ENCODE measurements at places on chromosomes 1 and 21.

DNA sequence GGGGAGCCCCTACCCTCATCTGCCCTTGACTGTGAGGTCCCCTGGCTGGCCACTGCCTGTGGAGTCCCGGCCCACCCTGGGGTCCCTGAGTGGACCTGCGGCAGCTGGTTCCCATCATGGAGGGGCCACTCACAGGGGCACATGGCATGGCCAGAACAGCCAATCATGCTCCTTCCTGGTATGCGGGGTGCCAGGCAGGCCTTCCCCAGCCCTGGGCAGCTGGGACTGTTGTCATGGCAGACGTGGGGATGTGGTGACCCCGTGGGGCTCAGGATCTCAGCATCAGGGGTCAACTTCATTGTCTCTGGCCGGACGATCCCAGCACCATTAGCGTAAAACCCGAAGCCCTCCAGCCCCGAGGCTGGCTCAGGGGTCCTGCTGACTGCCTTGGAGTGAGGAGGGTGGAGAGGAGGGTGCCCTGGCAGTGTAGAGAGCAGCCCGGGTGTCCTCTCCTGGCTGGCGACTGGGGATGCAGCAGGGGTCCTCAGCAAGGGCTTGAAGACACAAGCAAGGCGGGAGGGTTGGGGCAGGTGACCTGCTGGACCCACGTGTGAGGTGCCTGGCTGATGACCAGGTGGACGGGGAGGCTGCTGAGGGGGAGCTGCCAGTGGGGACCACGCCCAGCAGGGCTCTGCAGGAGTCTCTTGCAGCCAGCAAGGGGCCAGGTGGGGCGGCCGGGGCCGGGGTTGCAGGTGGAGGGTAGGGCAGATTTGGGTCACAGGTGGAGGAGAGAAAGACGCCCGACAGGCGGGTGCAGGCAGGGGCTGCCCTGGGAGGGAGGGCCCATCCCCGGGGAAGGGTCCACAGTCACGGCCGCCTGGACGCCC, 45.1 kb downstream of the TRIM11 start:
- no peak for DNase-seq

- DNase-seq: no peak
These were observed 69.5 kb upstream of the SSX2IP start for GRCh38 chr1:84759756-84760155.

DNA sequence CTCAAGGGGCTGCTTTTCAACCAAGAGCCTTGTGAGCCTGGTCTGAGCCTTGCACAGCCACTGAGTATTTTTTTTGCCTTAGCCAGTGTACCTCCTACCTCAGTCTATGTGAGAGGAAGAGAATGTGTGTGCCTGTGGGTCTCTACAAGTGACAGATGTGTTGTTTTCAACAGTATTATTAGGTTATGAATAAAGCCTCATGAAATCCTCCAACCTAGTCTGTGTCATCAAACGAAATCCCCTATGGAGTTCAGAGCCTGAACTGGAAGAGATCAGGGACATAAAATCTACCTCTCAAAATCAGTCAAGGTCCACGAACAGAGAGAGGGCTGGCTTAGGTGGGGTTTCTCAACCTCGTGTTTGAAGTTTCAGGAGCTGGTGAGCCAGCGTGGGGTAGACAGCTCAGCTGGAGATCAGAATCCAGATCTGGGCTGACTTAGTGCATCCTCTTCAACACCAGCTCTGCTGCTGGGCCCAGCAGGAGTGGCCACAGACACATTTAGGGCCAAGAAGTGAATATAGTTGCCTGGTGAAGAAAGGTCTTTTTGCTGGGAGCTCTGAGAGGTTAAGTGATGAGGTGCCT, 8.2 kb downstream of the XKR8 start:
- DNase-seq: no peak

DNA sequence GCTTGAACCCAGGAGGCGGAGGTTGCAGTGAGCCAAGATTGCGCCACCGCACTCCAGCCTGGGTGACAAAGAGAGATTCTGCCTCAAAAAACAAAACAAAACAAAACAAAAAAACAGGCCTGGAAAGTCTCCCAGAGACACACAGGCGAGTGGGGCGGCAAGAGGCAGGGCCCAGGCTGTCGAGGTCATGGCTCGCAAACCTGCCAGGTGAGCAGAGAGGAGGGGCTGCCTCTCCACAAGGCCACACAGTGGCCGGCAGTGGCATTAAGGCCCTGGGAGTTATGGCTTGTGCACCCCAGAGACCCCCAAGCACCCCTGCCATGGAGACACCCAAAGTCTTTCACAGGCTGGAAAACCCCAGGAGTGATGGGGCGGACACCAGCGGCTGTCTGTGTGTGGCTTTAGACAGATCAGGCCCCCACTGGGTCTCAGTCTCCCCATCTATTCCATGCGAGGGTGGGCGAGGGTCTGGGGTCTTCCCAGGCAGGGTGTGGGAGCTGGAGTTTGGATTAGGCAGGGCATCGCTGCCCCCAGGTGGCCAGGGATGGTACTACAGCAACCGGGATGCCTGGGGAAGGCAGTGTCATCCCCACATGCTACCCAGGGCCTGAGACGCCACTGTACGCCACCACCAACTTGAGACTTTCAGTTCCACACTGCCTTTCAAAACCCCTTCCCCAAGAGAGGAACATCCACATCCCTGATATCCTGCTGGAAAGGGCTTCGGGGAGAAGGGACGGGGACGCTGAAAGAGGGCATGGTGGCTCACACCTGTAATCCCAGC, 7.3 kb upstream of the CTRC start:
- DNase-seq: peak; percentile 50
